ENCODE measurements at places on chromosomes 3 and 15. TPM values are rescaled to one million over a fixed set of nuclear protein-coding genes. Genes with fewer than 3 reads are reported as not detected.
A peak's percentile ranks its signal among the peaks of the same experiment; 100 is the strongest.

Gene PATL2
- 0.48 TPM for total RNA-seq

Gene SPESP1
- 1.5 TPM for total RNA-seq

Gene EFCC1
- 3.0 TPM for total RNA-seq

Gene LIPC
- 0.12 TPM for total RNA-seq

Gene RTP4
- 0.78 TPM for total RNA-seq

Gene CCDC33
- total RNA-seq = not detected

Gene OXTR
- total RNA-seq = 4.8 TPM

Gene C2CD4B
- total RNA-seq = 176 TPM

Gene BRPF1
- 24.8 TPM for total RNA-seq

Gene USP50
- not detected for total RNA-seq

Gene TMEM108
- total RNA-seq = 0.53 TPM

Gene PODXL2
- total RNA-seq = 21.5 TPM

Gene GPR62
- 0.06 TPM for total RNA-seq

Gene EFHB
- total RNA-seq = not detected

Gene IGSF11
- total RNA-seq = not detected

Gene ABI3BP
- total RNA-seq = 7.3 TPM

DNA sequence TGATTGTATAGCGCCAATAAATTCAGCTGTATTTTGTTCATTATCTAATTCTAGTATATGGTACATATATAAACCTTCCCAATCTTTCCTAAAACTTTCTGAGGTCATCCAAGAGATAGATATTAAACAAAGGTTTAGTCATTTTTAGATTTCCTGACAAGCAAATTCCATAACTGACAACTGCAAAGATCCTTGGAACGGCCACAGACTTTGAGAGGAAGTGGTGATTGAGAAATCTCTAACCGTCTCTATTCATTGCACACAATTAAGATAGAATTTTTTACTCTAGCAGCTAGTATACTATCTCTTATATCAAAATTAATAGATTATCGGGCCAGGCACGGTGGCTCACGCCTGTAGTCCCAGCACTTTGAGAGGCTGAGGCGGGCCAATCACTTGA lies 4.7 kb downstream of the CSNK1G1 start:
- no peak for DNase-seq

GRCh38 chr15:64337761-64338160 lies 18.2 kb downstream of the CSNK1G1 start:
- DNase-seq = peak; percentile 83

DNA sequence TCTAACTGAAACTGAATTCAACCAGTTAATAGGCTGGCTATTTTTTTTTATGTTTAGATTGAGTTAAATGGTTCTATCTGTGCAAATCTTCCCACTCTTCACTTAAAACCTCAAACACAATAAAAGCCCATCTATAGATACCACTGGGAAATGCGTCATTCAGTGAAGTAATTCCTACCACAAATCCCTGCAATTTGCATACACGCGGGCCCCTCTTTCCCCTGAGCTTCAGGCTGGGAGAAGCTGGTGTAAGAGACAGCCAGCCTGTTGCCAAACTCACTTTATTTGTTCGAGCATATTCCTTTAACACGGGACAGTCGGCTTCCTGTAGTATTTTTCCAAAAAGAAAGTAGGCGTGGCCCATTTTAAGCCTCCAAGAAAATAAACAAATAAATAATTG lies 26.0 kb upstream of the MCTP2 start:
- no peak for DNase-seq

GRCh38 chr15:85737061-85737460 lies 57.7 kb downstream of the KLHL25 start:
- DNase-seq = no peak

DNA sequence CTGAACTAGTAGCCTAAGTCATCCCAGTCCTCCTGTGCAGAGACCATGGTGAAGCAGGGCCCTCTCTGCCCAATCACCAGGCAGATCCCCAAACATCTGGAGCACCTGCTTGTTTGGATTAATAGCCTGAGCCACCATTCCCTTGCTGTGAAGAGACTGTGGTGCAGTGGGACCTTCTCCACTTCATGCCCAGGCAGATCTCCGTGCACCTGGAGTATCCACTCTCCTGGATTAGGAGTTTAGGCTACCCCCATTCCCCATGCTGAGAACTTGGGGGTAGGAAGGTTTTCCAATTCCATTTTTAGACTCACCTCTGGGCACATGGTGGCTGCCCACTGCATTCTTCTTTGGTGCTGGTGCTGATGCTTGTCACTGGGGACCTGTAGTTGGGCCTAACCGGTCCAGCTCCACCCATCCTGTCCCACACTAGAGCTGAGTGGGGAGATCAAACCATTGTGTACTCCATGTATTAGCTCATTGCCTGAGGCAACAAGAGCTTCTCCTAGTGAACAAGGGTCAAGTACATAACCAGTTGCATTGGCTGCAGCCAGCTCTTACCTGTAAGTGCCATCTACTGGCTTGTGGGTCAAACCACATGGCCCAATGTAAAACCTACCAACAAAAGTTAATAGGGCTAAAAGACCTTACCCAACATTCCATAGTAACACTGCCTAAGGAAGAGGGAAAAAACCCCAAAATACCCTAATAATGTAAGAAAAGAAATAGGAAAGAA lies 382.5 kb upstream of the CBLB start:
- no peak for DNase-seq

GRCh38 chr3:115857518-115858136 lies 234.3 kb downstream of the GAP43 start:
- no peak for DNase-seq

- no peak for DNase-seq
Observed at GRCh38 chr3:89314454-89315098, 207.2 kb downstream of the EPHA3 start.

GRCh38 chr3:152499791-152500385 lies 231.2 kb downstream of the MBNL1 start:
- DNase-seq = peak; percentile 22

GRCh38 chr3:160684368-160684740 lies 7.4 kb downstream of the ARL14 start:
- DNase-seq = no peak

GRCh38 chr3:133734305-133734704 lies 11.9 kb upstream of the TF start:
- no peak for DNase-seq

- no peak for DNase-seq
Observed at GRCh38 chr3:43883729-43884396, 193.1 kb downstream of the ABHD5 start.

GRCh38 chr3:122331886-122332285 lies 6.8 kb downstream of the CSTA start:
- DNase-seq = no peak

DNA sequence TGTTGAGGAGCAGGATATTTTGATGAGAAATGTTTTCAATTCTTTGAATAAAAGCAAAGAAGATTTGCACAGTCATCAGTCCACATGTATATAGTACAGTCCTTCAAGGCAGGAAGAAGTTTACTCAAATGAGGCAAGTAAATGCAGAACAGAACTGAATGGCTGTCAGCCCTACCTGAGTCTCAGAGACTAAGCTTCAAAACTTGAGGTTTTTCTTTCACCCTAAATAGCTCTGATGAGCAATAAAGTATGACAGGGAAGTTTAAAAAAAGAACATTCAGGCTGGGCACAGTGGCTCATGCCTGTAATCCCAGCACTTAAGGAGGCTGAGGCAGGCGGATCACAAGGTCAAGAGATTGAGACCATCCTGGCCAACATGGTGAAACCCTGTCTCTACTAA lies 232.5 kb downstream of the SUCLG2 start:
- no peak for DNase-seq

DNA sequence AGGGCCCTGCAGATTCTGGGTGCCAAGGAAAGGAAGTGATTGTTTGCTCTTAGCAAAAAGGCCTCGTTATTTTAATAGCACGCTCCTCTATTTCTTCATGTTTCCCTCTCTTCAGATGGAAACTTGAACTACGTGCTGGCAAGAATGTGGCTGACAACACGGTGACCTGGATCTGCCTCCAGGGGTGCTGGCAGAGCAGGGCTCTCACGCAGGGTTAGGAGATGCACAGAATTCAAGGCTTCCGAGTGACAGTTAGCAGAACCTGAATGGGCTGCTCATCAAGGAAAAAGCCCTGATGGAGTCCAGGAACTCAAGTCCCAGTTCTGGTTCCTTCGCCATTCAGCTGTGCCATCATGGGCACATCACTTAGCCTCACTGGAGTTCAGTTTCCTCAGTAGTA lies 22.7 kb downstream of the CYP19A1 start:
- no peak for DNase-seq

- DNase-seq = no peak
Observed at GRCh38 chr3:152976239-152976638, 141.3 kb downstream of the P2RY1 start.

DNA sequence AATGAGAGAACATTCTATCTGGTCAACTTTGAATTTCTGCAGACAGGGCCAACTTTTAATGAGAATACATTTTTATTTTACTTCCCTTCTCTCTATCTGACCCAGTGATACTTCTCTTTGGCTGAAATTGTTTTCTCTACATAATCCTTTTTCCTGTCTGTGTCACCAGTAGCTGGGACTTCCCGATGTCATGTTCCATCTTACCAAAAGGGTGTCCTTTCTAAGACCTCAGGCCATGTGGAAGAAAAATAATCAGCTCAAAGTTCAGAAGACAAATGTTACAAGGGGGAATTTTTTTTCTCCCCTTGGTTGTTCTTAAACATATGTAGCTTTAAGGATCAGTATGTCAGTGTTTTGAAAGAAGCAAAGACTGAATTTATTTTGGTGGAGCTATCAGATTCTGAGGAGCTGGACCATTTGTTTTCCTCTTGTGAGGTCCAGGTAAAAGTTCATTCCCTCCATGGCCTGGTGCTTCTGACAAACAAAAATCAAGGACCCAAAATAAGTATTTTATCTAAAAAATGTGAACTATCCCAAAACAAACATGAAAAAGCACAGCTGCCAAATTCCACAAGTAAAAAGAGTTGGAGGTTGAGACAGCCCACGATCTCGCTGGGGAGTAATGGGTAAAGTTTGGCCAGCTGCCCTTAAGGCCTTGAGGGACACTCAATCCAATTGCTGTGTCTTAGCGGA lies 859.4 kb upstream of the NR2F2 start:
- no peak for DNase-seq

GRCh38 chr15:90035095-90035839 lies 34.1 kb downstream of the ZNF710 start:
- no peak for DNase-seq

GRCh38 chr15:88998980-88999713 lies 86.0 kb upstream of the MFGE8 start:
- DNase-seq = no peak

GRCh38 chr3:15309662-15310335 lies 22.6 kb downstream of the SH3BP5 start:
- DNase-seq = no peak

DNA sequence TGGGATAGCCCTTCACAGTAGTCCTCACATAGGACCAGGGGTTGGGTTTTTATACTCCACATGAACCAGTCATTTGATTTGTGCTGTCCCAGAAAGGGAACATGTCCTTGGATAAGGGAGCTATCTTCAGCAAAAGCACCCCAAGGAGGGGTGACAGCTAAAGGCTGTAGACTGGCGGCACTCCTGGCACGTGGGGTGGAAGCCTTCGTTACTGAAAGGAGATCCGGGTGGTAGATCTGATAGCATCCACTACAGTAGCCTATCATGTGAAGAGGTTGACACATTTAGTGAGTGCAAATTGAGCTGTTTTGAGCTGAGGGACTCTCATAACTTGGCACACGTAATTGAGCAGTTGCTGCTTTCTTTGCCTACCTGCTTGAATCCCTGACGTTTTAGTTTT lies 588.8 kb upstream of the GOLIM4 start:
- no peak for DNase-seq

DNA sequence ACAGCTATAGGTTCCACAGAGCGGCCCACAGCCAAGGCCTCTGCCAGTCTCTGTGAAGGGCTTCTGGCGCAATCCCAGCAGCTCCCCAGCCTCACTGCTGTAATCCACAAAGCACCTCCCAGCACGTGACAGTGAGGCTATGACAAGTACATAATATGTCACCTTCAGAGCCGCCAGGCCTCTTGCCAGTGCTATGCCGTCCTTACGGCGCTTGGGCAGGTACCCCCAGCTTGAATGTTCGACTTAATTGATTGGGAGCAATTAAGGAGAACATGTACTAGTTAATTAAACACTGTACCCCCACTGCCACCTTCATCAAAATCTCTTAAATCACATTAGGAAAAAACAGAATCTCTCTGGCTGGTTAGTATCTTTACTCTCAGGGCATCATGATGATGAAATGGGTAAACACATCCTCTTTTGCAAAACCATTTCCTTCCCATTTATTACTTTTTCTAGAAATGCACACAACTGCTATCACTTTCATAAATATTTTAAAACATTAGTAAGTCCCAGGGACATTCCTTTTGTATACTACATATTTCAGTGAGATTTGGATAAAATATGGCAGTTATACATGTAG lies 169.9 kb downstream of the XXYLT1 start:
- no peak for DNase-seq

GRCh38 chr15:85010386-85011159 lies 28.9 kb downstream of the PDE8A start:
- DNase-seq = no peak

GRCh38 chr3:153343988-153344782 lies 182.2 kb downstream of the RAP2B start:
- DNase-seq = no peak

DNA sequence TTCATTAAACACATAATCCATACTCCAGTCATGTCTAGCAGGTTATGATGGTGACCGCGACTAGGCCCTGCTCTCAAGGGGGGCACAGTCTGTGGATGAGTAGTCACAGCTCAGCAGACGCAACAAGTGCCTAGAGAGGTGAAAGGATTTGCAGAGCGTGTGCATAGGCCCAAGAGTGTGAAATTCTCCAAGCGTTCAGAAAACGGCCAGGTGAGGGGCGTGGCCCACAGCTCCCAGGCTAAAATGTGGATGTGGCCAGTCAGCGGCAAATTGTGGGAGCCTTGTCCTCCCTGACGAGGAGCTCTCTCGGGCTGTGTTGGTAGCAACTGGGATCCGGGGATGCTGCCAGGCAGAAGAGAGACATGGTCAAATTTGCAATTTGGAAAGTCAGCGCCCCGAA lies 46.4 kb upstream of the TSEN2 start:
- DNase-seq = no peak

Measured in glomerular endothelial cell (primary cell).